ENCODE measurements at places on chromosomes 3 and 15.

DNA sequence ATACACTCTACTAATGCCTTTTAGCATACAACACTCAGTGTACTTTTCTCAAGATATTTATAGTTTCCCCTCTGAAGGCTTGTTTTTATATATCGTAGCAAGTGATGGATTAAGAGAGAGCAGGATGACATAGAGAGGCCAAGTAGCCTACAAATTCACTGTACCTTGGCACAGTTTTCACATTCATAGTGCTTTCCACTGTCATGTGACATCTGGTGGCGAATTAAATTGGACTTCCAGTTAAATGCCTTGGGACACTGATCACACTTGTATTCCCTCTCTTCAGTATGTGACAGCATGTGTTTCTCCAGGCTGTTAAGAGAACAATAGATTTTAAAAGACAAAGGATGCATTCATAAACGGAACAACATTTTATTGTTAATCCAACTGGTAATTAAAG lies 541.1 kb downstream of the MECOM start:
- no peak for DNase-seq

DNA sequence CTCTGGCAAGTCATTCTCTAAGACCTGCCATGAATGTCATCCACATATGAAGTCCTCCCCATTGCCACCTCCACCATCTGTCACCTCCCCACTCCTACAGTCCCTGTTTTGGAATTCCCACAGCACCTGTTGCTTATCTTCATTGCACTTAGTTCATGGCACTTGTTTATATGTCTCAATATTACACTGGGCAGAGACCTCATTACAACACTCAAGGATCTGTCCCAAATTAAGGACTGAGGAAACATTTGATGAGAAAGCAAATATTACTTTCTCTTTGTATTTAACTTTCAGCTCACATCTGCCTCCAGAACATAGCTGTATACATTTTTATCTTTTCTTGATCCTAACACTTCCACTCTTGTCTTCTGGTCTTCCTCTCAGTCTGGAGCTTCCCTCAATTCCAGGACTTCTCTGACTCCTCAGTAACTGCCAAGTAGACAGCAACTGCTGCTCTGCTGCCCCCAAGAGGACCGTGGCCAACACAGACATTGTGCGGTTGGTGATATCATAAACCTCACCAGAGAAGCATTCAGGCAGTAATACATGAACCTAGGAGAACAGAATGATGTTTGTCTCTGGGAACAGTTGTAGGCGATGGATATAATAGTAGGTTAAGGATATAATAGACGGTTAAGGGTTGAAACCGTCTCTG lies 45.0 kb upstream of the FGF12 start:
- DNase-seq: no peak

GRCh38 chr3:195595785-195596531 lies 12.2 kb upstream of the APOD start:
- no peak for DNase-seq

GRCh38 chr3:143132246-143132980 lies 12.8 kb downstream of the CHST2 start:
- DNase-seq: no peak

DNA sequence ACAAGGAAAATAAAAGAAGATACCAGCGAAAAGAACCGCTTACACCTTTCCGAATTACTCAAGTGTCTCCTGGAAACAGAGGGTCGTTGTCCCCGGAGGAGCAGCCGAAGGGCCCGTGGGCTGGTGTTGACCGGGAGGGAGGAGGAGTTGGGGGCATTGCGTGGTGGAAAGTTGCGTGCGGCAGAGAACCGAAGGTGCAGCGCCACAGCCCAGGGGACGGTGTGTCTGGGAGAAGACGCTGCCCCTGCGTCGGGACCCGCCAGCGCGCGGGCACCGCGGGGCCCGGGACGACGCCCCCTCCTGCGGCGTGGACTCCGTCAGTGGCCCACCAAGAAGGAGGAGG lies 325 bp downstream of the ALCAM start:
- no peak for DNase-seq

- no peak for DNase-seq
Observed at GRCh38 chr3:60226912-60227311, 1024.3 kb downstream of the FHIT start.

GRCh38 chr3:47323431-47324277 lies 40.9 kb downstream of the KLHL18 start:
- DNase-seq: no peak

- DNase-seq: no peak
Observed at GRCh38 chr3:85005946-85006345, 47.2 kb downstream of the CADM2 start.

DNA sequence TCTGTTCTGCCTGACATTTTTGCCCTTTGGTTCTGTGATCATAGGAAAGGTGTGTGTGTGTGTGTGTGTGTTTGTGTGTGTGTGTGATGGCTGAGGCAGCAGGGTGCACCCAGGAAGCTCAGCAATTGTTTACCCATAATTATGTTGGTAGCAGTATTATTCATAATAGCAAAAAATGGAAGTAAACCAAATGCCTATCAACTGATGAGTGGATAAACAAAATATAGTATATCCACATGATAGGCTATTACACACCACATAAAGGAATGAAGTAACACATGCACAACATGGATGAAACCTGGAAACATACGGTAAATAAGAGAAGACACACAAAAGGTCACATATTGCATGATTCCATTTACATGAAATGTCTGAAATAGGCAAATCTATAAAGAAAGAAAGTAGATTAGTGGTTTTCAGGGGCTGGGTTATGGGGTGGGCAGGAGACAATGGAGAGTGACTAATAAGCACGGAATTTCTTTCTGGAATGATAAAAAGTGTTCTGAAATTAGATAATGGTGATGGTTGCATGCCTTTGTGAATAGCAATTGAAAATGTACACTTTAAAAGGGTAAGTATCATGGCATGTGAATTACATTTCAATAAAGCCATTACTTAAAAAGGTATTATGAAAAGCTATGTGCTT lies 167.2 kb downstream of the POLR2M start:
- no peak for DNase-seq

- DNase-seq: no peak
Observed at GRCh38 chr3:87810452-87811016, 248.3 kb downstream of the CGGBP1 start.

DNA sequence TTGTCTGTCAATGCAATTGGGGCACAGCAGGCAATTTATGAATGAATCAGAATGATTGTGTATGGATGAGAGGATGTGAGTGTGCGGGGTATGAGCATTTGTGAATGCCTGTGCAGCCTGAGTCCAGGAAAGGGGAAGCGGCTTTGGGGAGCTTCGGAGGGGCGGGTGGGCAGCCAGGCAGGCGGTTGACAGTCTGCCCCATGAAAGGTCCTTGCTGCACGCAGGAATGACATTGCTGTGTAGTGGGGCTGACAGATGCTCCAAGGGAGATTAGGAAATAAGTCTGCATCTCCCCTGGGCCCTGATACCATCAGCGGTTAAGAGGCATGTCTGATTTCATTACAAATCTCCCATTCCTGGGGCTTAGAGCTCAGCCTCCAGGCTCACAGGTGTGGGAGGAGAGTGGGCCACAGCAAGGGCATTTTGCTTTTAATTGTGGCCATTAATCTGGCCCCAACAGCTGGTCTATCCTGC lies 26.4 kb upstream of the TSPAN3 start:
- no peak for DNase-seq

- DNase-seq: no peak
Observed at GRCh38 chr15:96924570-96924969, 594.1 kb downstream of the NR2F2 start.

DNA sequence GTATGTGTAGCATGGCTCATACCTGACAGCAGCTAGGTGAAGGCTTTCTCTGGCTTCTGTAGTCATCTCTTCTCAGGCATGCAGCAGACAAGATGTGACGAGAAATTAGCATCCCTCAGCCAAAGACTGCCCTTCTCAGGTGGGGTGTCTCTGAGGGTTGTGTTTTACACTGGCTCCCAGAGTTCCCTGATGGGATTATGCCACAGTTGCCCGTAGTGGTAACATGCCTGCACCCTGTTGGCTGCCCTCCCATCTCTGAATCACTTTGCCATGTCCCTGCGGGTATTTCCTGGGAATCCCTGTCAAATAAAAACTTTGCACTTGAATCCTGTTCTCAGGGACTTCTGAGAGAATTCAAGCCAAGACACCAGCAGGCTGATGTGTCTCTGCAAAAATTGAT lies 70.5 kb downstream of the LRTM1 start:
- DNase-seq: no peak

GRCh38 chr15:31237043-31237324 lies 89.7 kb upstream of the KLF13 start:
- no peak for DNase-seq

DNA sequence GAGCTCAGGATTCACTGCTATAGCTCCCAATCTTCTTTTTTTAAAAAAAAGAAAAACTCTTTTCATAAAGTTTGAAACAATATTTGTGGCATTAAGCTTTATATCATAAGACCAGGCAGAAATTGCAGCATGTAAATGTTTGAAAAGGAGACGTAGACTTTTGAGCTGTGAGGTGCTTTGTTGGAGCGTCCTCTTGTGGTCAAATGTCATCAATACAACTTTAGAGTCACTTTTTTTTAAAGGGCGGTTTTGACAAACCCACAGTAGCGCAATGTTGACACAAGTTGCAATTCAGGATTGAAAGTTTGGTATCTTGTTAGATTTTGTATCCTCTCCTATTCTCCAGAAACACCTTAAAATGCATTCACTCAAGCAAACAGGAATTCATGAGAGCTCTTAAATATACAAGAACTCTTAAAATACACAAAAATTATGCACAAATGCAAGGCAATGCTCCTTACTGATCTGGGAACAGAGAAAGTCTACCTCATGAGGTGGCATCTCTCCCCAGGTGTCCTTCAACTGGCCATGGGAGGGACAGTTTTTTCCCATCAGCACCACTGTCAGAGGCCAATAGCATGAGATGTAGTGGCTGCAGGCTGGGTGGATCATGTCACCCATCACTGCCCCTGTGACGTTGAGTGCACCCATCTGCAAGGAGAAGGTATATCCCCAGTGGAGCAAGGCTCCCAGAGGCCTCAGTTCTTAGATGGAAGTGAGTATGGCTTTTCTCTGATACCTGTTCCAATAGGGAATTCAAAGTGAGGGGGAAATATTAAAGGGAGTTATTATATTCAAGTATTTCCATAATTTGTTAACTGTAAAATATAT lies 70.7 kb downstream of the ANXA2 start:
- no peak for DNase-seq

GRCh38 chr3:17430582-17430981 lies 311.8 kb downstream of the TBC1D5 start:
- no peak for DNase-seq

- DNase-seq: no peak
Observed at GRCh38 chr3:156910022-156910421, 83.9 kb downstream of the LEKR1 start.

DNA sequence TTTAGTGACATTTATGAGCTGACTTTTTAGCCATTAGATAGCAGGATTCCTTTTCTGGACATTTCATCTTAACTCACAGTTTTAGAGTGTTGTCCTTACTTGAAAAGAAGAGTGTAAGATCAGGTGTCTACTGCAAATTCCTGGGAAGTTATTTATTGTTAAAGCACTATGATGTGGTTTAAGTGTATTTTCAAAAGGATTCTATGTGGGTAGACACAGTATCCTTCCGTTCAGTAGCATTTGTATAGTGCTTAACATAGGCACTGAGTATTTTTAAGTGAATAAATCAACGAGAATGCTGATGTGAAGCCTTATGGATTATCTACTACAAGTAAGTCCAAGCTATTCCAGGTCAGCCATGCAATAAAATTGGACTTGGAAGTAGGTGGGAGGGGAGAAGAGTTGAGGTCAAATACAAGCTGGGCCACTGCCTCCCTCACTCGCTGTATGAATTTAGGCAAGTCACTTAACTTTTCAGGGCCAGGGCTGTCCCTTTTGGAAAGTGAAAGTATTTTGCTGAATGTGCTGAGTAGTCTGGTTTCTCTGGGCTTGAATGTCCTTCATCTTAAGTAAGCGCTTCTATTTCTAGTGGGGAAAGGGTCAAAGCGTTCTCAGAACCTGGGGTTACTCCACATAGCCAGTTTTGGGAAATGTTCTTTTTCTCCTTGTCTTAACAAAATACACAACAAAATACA lies 48.6 kb downstream of the GAP43 start:
- no peak for DNase-seq

DNA sequence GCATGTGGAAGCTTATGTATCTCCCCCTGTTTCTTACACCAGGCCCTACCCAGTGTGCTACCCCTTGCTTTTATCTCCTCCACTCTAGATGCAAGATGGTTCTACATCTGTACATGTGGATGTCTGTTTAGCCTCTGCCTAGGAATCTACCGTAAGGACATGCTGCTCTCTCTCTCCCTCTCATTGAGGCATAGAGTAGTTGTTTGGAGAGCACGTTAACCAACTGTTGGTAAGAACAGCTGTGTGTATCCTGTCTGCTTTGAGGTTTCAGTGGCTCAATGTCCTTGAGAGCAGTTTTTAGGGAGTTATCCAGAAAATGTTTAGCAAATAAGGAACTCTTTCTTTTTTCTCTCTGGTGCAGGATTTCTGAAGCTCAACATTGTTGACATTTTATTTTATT lies 152.8 kb downstream of the DNAJB8 start:
- no peak for DNase-seq

DNA sequence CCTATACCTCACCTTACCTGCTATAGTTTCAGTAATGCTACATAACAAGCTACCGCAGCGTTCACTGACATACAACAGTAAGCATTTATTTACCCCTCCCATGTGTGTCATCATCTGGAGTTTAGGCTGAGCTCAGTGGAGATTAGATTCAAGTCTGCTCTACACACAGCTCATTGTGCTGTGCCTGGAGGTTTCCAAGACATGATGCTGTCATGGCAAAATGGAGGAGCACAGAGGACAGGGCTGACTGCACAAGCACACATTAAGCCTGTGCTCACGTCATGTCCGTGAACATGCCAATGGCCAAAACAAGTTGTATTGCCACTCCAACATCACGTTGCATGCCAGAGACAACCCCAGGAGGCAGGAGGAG lies 333.8 kb upstream of the TRIM42 start:
- DNase-seq: no peak

DNA sequence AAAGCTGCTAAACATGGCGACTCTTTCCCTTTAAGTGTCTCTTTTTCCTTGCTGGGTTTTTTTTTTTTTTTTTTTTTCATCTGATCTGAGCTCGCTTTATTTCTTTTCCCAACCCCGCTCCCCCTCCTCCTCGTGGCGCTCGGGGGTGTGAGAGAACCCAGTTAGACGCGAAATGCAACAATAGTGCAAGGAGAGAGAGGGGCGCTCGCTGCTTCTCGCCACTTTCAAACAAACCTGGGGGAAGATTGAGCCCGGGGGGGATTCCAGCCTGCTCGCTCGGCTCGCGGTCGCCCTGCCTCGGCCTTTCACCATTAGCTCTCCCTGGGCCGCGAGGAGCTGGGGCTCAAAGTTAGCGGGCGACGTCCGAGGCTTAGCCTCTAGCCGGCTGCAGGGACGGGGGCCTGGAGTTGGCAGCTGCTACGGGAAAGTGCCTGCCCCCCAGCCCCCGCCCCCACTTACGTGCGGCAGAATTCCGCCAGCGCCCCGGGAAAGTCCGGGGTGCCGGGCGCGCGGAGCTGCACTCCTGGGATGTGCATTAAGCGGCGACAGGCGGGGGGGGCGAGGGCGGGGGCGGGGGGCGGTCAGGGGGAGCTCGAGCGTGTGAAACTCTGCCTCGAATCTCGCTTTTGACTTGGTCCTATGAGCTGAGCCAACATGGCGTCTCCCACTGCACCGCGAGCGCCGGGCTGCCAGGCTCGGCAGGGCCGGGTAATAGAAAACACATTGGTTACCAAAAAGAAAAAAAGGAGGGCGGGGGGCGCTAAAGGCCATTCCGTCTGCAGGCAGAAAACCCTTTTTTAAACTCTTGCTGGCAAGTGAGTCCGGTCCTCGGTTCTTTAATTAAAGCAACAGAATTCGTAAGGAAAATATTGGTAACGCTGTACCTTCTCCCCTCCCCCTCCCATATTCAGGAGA lies 10.4 kb downstream of the NR2F2 start:
- no peak for DNase-seq

- no peak for DNase-seq
Observed at GRCh38 chr3:95280711-95281352, 1218.0 kb downstream of the NSUN3 start.

Measured in GM18507 (cell line).